ENCODE measurements at places on chromosomes 4 and X.

DNA sequence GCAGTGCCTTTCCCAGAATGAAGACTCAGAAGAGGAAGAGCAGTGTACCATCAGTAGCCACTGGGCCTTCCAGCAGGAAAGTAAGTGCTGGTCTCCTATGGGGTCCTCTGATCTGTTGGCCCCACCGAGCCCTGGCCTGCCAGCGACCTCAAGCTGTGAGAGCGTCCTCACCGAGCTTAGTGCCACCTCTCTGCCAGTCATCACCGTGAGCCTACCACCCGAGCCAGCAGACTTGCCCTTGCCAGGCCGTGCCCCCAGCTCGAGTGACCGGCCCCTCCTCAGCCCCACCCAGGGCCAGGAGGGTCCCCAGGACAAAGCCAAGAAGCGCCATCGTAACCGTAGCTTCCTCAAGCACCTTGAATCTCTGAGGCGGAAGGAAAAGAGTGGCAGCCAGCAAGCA, 69.7 kb downstream of the STARD8 start:
- no peak for DNase-seq

GRCh38 chr4:168177546-168178149, 85.3 kb downstream of the ANXA10 start:
- no peak for DNase-seq

GRCh38 chrX:81316163-81316562, 114.3 kb downstream of the SH3BGRL start:
- DNase-seq, result no peak

DNA sequence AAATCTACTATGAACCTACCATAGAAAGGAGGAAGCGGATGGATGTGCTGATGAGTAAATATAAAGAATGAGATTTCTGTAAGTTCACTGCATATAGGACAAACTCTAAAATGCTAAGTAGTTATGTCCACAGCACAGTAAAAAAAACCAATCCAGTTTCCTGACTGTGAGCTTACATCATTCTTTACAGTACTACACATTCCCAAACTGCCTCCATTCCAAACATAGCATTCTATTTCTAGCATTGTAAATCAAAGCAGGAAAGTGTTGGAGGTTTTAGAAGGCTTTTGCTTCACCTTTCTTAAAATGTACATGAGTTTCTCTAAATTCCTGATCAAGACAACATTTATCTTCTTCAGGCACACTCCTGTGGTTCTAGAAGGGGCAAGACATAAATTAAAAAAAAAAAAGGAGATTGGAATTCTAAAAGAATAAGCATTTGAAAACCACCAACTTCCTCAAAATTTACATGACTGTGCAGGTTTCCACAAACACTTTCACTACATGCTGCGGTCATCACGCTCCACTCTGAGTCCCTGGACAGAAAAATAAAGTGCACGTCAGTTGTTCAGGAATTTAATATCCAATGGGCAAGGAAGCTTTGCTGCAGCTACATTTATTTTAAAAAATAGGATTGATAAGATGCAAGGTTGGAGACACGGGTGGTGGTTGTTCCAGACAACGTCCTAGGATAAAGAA, 297.6 kb upstream of the STS start:
- DNase-seq, result no peak

GRCh38 chr4:174714393-174715211, 114.4 kb downstream of the GLRA3 start:
- peak; percentile 8 for DNase-seq

DNA sequence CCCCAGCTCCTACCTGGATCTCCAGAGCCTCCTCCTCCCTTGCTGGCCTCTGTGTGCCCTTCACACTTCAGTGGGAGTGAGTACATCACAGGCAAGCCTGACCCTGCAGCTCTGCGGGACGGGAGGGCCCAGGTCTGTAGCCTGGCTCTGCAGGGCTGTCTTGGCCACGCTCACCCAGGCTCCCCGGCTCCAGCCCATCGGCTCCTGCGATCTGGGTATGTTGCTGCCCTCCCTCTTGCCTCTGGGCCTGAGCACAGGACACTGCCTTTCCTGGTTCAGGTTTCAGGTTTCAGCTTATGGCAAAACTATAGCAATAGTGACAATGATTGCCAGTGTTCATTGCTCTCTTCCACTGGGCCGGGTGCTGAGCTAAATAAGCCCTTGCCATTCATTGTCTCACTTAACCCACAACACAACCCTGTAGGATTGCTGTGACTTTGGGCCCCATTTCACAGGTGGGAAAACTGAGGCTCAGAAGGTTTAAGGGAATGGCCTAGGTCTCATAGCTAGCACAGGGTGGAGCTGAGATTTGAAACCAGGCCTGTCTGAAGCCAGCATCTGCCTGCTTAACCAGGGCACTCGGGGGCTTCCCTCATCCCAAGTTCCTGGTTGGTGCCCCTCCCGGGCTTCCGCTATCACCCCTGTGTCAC, 44.6 kb upstream of the SORCS2 start:
- no peak for DNase-seq

DNA sequence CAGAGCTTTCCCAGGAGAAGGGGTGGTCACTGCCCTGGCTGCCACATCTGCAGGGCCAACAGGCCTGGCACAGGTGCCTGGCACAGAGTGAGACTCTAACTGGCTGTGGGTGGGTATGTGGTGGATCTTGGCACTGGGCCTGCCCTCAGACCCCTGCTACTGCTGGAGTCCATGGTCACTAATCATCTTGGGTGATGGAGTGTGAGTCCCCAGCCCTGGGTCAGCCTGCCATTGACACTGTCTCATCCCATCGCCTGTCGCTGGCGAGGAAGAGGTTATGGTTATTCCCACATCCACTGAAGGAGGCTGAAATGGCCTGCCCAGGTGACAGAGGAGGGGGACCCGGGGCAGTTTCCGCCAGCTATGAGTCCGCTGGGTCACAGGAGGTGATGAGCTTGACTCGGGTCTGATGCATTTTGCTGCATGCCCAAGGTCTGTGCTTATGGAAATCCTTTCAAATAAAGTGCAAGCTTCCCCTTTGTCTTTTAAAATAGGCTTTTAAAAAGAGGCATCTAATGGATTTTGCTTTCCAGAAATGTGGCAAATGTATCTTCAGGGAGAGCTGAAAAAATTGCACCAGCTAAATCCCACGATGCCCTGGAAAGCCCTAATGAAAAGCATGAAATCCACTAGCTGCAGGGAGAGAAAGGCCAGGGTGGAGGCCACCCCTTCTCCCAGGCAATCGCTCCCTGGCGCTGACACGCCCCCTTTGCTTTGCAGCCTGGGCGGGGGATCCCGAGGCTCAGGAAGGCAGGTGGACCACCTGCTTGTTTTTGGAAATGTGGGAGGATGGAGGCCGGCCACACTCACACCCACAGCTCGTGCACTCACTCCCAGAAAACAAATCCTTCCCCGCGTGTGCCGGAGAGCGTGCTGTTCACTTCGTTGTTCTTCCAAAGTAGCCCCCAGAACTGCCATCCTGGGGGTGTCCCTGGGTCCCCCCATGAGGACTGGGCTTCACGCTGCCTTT, 54.9 kb downstream of the ABLIM2 start:
- no peak for DNase-seq

- DNase-seq, result no peak
Observed at GRCh38 chr4:124386648-124387047, 325.9 kb downstream of the ANKRD50 start.

GRCh38 chrX:24125028-24125612, 24.4 kb upstream of the ZFX start:
- DNase-seq, result no peak

GRCh38 chrX:16920075-16920474, 26.4 kb upstream of the REPS2 start:
- no peak for DNase-seq

DNA sequence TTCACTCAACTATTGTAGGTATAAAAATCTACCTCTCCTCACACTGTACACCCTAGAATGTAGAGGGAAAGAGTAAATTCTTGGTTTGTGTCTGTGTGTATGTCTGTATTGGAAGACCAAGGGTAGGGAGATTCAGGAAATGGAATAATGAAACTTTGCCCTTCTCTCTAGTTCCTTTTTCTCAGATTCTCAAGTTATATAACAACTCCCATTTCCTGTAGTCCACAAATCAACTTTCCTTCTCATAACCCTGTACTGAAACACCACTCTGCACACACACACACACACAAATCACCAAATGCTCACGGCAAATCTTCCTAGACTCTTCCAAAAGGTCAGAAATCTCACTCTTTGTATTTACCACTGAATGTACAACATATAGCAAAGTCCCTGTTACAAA, 824.5 kb upstream of the DIAPH2 start:
- no peak for DNase-seq

DNA sequence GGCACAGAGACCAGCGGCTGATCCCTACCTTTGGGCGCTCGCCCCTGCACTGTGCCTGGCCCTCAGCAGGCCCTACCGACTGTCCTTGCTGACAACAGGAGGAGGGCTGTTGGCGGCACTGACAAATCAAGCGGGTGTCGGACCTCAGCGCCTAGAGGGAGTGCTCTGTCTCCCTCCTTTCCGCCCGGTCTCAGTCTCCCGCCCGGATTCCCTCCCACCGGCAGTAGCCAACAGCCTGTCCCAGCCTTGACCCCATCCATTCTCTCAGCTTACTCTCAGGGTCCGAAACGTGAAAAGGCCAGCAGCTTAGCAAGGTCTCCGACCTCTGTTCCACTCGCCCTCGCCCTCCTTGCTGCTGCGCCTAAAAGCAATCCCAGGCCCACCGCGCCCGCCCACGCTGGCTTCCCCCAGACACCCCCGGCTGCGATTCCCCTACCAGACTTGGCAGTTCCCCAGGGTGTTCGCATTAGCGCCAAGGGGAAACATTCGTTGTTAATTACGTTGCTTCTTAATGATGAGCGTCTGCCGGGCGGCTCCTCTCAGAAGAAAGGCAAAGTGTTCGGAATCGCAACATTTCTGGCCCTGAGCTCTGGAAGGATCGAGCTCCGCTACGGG, 96.2 kb downstream of the SOWAHB start:
- DNase-seq, result no peak

- DNase-seq, result no peak
Observed at GRCh38 chr4:149932188-149932587, 116.5 kb upstream of the IQCM start.

DNA sequence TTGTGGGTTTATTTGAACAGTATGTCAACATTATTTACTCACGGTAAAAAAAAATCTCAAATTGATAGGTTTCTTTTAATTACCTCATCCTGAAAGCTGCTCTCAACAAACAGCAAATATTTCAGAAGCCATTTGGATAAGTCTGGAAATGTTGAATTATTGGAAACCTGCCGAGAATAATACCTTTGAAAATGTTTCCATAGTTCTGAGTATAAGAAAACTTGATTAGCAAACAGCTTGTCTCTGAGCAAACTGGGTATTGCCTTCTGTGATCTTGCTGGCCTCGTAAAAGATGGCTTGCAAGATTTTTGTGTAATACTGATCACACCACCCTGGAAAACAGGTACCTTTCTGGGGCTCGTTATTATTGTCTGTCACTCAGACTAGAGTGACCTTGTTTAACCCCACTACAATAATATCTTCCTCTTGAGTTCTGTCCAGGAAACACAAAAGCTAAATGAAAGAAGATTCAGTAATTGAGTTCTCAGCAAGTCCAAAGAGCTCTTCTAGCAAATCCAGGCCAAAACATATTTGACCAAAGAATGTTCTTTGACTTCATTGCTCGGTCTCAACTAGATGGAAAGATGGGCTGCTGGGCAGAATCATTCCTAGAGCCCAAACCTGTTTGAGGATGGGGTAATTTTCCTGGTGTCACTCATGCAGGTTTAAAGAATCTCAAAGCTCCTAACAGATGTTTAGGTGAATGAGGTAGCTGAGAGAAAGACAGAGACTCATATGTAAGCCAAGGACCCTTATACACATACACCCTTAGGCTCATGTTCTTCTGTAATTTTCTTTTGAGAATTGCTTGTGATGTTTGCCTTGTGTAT, 255.6 kb upstream of the JADE1 start:
- DNase-seq, result peak; percentile 52

DNA sequence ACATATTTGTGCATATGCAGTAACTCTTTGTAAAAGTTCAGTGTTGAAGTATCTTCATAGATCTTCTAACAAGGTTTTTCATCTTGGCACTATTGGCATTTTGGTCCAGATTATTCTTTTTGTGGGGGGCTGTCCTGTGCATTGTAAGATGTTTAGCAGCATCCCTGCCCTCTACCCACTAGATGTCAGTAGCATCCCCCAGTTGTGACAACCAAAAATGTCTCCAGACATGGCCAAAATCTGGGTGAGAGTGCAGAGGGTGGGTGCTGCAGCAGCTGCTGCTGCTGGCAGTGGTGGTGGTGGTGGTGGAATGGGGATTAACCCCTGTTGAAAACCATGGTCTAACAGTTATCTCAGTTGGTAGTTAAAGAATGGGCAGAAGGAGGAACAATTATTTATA, 370.0 kb downstream of the GPAT3 start:
- DNase-seq, result peak; percentile 2

GRCh38 chr4:10667701-10668326, 16.8 kb downstream of the CLNK start:
- DNase-seq, result peak; percentile 55

- no peak for DNase-seq
Observed at GRCh38 chrX:21873063-21873775, 17.4 kb downstream of the YY2 start.

GRCh38 chr4:8722556-8722955, 130.0 kb downstream of the CPZ start:
- DNase-seq, result no peak

DNA sequence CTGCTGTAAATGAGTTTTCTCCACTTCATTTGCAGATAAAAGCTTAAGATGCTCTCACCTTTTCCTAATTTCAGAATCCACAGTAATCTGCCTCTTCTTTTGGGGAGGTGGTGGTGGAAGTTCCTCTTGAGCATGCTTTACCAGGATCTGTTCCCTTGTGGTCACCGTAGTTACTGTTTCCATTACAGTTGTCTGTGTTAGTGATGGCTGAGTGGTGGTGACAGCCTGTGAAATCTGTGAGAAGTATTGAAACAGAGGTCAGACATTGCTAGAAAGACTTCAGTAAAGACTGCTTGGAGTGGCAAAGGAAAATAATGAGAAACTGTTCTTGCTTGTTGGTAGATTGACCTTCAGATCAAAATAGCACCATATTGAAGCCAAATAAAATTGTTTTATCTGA, 666.2 kb downstream of the DMD start:
- DNase-seq, result no peak

- no peak for DNase-seq
Observed at GRCh38 chr4:136637071-136637777, 895.1 kb downstream of the PCDH18 start.

DNA sequence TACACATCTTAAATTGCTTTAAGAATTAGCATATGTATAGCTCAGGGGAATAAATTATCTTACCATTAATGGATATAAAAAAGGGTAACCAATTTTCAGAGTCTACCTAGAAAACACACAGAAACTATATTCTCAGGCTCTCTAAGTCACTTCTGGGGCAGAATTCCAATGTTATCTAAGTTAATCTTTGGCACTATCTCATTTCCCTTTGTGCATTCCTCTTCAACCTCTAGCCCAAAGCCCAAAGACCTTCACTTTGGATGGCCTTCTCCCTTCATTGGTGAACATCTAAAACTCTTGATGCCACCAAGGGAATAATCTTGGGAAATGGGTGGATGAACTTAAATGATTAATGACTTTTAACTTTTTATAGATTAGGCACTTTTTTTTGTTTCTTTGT, 108.3 kb downstream of the APBB2 start:
- DNase-seq, result no peak

DNA sequence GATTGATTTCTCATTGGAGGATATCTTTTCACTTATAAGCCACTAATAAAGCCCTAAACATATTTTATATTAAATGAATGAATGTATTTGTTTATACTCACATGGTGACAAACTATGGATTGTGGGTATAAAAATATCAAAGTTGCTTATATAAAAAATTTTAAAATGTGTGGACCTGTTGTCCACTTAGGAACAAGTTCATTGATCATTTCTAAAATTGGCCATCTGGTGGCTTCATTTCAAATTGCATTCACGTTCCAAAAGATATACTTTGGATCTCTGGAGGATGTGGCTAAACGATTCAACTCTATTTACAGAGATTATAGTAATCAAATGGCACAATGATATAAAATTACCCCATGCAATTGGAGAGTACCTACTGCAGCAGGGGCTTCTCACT, 32.5 kb downstream of the FSTL5 start:
- DNase-seq, result no peak

Measured in NCI-H510A treated with DMSO at 0.1 percent for 48 hours (cell line).